ENCODE measurements at places on chromosomes 1 and 21.
A peak's percentile ranks its signal among the peaks of the same experiment; 100 is the strongest.

DNA sequence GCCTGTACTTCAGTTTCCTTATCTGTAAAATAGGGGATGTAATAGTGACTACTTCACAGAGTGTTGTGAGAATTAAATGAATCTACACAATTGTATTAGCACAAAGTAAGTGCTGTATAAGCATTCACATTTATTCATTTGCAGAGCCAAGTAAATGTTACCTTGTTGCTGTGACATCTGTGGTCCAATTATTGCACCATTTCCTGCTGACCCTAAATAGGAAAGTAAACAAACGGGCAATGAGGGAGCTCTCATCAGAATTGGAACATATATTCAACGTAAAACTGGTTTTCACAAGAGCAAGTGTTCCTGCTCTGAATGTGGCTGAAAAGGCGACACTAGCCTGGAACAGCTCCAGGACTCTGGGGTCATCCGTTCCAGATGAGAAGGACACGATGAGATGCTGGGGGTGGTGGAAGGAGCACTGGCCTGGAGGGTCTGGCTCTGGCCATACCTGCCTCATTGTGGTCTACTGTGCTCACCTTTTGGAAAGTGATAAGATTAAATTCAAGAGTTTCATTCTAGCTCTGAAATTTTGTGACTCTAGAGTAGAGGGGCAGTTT lies 34.5 kb downstream of the PROX1 start:
- H3K4me1 ChIP-seq: no peaks in the 10 kb centered on the region
- H3K36me3 ChIP-seq: no peaks in the 10 kb centered on the region
- H3K27me3 ChIP-seq: peaks cover 3% of the 10 kb centered on the region
- no peak for DNase-seq

DNA sequence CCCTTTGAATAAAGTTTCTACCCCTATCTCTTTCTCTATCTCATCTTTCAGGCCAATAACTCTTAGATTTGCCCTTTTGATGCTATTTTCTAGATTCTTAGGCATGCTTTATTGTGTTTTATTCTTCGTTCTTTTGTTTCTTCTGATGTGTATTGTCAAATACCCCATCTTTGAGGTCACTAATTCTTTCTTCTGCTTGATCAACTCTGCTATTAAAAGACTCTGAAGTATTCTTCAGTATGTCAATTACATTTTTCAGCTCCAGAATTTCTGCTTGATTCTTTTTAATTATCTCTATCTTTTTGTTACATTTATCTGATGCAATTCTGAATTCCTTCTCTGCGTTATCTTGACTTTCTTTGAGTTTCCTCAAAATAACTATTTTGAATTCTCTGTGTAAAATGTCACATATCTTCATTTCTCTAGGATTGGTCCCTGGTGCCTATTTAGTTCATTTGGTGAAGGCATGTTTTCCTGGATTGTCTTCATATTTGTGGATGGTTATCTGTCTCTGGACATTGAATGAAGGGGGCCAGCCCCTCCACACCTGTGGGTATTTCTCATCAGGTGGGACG lies 11.2 kb upstream of the CYP2J2 start:
- H3K27me3 ChIP-seq: peaks cover 24% of the 10 kb centered on the region
- no peaks in the 10 kb centered on the region for H3K4me1 ChIP-seq
- DNase-seq: no peak
- no peak overlapping the region for H3K27ac ChIP-seq
- no peaks in the 10 kb centered on the region for H3K36me3 ChIP-seq

DNA sequence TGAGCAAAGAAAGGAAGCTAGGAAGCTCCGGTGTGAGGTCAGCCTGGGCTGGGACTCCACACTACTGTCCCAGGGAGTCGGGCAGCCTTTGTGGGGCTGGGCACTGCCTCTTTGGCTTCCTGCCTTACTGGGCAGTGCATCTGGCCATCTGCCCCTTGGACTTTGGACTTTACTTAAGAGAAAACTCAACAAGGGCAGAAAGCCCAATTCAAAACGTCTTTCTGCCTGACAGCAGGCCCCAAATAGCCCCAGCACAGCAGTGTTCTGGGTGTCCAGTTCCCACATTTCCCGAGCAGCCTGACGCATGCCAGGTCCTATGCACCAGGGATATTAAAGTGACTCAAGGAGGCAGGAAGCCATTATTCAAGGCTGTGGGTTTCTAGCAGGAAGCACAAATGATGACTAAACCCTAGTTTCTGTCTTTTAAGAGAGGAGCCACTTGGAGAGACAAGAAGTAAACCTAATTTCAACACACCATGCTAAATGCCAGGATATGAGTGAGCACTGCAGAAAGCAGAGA lies 37.9 kb upstream of the EDEM3 start:
- peak overlapping the region; percentile 17 for H3K27ac ChIP-seq
- no peak for DNase-seq
- H3K36me3 ChIP-seq: peaks cover 7% of the 10 kb centered on the region
- peaks cover 12% of the 10 kb centered on the region for H3K4me1 ChIP-seq

DNA sequence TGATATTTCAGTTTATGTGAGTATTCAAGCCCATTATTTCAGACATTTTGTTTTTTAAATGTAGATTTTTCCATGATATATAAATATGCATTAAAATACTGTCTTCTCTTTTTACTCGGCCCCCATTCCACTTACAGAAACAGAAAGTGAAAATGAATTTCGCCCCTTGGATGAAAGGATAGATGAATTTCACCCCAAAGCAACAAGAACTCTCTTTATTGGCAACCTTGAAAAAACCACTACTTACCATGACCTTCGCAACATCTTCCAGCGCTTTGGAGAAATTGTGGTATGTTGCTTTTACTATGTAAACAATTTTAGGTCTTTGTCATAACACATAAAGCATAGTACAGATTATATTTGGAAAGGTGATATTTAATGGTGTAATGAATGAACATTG lies 59.9 kb downstream of the ZBTB17 start:
- peaks cover 67% of the 10 kb centered on the region for H3K36me3 ChIP-seq
- H3K27me3 ChIP-seq: no peaks in the 10 kb centered on the region
- H3K27ac ChIP-seq: peak overlapping the region; percentile 64
- no peak for DNase-seq
- peak overlapping the region; percentile 43 for H3K4me3 ChIP-seq

DNA sequence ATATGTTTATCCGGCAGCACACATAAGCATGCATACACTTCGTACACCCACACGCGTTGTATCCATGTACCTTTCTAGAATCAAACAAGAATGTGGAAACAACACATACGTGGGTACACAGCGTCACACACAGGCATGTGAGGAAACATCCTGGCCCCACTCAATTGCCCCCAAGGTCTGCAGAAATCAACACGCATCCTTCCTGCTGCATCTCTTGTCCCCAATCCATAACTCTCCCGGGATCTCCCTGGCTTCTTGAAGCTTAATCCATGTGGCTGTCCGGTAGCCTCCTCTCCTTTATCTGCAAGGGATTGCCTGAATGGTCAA lies 5.5 kb upstream of the TBX15 start:
- H3K27ac ChIP-seq: no peak overlapping the region
- DNase-seq: no peak
- peaks cover 7% of the 10 kb centered on the region for H3K4me1 ChIP-seq
- no peak overlapping the region for H3K4me3 ChIP-seq
- peaks cover 80% of the 10 kb centered on the region for H3K27me3 ChIP-seq

GRCh38 chr1:232810856-232811255 lies 5.6 kb downstream of the MAP10 start:
- peaks cover 14% of the 10 kb centered on the region for H3K27me3 ChIP-seq
- no peak for DNase-seq
- no peak overlapping the region for H3K4me3 ChIP-seq
- no peak overlapping the region for H3K27ac ChIP-seq

DNA sequence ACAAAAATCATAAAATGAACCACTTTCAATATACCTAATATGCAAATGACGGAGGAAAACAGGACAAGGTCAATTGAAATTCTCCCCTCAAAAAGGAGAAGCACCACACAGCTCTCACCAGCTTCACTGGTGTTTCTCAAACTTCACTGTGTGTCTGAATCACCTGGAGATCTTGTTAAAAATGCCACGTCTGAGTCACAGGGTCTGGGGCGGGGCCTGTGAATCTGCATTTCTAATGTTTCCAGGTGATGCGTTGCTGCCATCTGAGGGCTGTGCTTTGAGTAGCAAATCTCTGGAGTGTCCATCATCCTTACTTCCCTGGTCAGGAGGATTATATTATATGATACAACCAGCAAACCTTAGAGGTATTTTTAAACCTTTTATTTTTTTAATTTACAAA lies 9.0 kb downstream of the CLDN19 start:
- H3K27me3 ChIP-seq: no peaks in the 10 kb centered on the region
- no peak overlapping the region for H3K4me3 ChIP-seq
- DNase-seq: peak; percentile 38
- no peaks in the 10 kb centered on the region for H3K4me1 ChIP-seq
- no peak overlapping the region for H3K27ac ChIP-seq
- H3K36me3 ChIP-seq: no peaks in the 10 kb centered on the region

DNA sequence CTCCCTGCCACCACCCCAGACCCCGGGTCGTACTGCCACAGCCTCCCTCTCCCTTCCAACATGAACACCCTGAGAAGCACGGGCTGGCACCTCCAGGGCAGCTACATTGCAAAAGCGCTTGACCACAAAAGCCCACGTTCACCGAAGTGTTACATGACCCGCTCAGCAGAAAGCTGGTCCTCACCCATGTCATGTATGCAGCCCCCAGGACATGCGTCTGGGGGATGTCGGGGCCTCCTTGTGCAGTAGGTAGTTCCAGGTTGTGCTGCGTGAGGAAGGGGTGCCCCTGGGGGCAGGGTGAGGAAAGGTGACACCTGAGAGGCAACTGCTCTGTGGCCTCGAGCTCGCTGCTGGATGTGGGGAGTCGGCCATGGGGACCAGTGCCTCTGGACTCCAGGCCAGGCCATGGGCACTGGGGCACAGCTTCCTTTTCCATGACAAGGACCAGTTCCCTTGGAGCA lies 102.0 kb upstream of the C1orf174 start:
- H3K27me3 ChIP-seq: no peaks in the 10 kb centered on the region
- DNase-seq: no peak
- H3K4me1 ChIP-seq: no peaks in the 10 kb centered on the region

DNA sequence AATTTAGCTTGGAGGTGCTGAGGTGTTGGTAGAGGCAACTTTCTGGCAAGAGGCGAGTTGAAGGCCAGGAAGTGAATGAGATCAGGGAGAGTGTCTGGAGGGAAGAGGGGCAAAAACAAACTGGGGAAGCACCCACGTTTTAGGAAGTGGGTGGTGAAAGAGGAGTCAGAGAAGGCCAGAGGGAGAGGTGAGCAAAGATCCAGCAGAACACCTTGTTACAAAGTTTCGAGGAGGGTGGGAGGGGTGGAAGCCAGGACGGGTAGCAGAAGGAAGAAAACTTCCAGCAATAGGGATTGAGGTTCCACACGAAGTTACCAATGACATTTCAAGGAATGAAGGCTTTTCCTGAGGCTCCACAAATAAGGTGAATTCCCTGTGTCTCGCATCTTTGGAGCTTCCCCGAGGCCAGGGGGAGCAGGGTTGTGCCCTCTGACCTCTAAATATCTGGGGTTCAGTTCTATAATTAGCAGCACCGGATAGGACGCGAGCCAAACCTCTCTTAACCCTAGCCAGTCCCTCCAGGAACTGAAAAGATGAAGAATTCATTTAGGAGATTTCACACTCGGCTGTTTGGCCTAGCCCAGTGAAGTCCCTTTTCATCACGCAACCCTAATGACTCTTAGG lies 578 bp upstream of the SESN2 start:
- DNase-seq: no peak
- peak overlapping the region; percentile 82 for H3K4me3 ChIP-seq
- peak overlapping the region; percentile 86 for H3K27ac ChIP-seq
- H3K27me3 ChIP-seq: no peaks in the 10 kb centered on the region
- peaks cover 50% of the 10 kb centered on the region for H3K4me1 ChIP-seq

DNA sequence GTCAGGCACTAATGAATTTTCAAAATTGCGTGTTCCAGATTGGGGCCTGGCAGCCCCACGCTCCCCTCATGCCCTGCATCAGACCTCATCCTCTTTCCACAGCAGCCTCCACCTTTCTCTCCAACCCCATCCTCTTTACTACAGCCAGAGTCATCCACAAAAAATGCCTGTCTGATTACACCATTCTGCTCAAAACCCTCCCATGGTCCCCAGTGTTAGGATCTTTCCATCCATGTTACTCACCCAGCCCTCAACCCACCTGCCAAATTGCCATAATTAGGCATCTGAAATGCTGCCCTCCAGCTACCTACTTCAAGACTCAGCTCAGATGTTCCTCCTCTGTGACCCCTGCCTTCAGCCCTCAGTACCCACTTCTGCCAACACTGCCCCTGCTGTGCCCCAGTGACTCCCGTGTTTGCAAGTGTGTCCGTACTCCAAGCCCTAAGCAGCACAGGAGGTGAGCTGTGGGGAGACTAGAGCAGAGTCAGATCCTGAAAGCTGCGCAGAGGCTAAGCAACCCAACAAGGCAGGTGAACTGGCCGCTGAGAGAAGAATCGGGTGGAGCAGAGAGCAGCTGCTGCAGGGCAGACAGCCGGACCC lies 715 bp upstream of the ARTN start:
- no peak overlapping the region for H3K4me3 ChIP-seq
- peaks cover 20% of the 10 kb centered on the region for H3K27me3 ChIP-seq
- peaks cover 4% of the 10 kb centered on the region for H3K36me3 ChIP-seq
- peaks cover 23% of the 10 kb centered on the region for H3K4me1 ChIP-seq

DNA sequence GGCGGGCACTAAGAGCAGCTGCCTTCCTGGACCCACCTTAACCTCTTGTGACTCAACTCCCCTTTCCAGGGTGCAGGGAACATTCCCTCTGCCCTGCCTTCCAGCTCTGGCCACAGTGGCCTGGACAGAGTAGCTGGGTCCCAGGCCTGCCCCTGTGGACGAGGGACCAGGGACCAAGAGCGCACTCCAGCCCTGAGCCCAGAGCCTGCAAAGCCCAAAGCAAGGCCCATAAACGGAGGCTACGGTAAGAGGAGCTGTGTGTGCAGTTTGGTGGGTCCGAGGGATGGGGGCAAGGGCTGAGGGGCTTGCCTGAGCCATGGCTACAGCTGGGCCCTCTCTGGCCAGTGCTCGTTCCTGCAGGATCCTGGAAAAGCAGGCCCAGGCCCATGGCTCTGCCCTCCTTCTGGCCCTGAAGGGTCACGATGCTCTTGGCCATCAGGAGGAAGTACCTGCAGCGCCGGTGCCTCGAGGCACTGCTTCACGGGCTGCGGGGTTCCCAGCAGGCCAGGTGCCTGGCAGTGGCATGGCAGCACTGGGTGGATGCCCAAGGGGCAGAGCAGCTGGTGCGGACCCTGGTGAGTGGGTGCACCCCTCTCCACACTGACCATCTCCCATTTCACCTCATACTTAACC lies 17.8 kb downstream of the MTHFR start:
- peaks cover 12% of the 10 kb centered on the region for H3K36me3 ChIP-seq
- no peak for DNase-seq
- H3K4me1 ChIP-seq: peaks cover 8% of the 10 kb centered on the region

GRCh38 chr1:156414461-156415064 lies 45.6 kb downstream of the RHBG start:
- peak; percentile 53 for DNase-seq
- no peaks in the 10 kb centered on the region for H3K36me3 ChIP-seq
- H3K27me3 ChIP-seq: peaks cover 53% of the 10 kb centered on the region
- peaks cover under 1% of the 10 kb centered on the region for H3K4me1 ChIP-seq
- H3K27ac ChIP-seq: no peak overlapping the region
- no peak overlapping the region for H3K4me3 ChIP-seq

Data from activated CD8-positive, alpha-beta T cell treated with anti-CD3 and anti-CD28 coated beads, Interleukin-2, amount 10 ng/mL, durations not matched to agents 7 days and 5 days (primary cell).